Femur (tissue), 1 donor: ENCODE measurements at places on chromosomes 7 and 10.
A peak's percentile ranks its signal among the peaks of the same experiment; 100 is the strongest.

DNA sequence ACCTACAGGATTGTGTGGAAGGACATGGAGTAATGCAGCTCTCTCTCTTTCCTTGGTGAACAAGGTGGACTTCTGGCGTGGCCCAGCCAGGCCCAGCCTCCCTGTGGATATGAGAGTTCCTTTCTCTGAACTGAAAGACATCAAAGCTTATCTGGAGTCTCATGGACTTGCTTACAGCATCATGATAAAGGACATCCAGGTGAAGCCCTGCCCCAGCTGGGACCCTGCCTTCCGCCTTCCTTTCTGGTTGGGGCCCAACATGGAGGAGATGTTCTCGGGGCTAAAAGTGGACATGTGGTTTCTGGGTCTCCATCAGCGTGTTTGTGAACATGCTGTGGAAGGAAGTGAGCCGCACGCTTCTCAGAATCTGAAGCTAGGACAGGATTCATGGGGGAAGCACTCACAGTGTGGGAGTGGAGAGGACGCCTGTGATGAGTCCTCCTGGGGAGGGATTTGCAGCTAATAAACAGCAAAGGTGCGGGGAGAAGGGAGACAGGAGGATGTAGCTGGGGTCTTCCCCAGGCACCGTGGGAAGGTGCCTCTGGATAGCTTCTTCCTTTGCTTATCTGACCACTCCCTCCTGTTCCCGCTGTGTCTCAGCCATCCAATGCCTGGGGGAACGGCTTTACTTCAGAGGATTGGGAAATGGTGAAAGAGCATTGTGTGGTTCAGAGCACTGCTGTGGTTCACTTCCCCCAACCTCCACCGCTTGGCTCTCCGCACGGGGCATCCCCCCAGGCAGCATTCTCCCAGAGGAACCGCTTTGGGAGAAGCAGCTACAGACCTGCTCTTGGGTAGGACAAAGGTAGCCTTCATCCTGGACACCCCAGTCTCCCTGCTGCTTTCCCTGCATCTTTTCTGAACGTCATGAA lies 5.5 kb downstream of the CPA5 start:
- no peak for DNase-seq

- no peak for DNase-seq
Measured at GRCh38 chr10:124688889-124689670, 55.1 kb downstream of the FAM53B start.

GRCh38 chr10:132176623-132177500 lies 9.9 kb upstream of the DPYSL4 start:
- DNase-seq: no peak

- no peak for DNase-seq
Measured at GRCh38 chr10:91552274-91553095, 80.4 kb downstream of the PPP1R3C start.

DNA sequence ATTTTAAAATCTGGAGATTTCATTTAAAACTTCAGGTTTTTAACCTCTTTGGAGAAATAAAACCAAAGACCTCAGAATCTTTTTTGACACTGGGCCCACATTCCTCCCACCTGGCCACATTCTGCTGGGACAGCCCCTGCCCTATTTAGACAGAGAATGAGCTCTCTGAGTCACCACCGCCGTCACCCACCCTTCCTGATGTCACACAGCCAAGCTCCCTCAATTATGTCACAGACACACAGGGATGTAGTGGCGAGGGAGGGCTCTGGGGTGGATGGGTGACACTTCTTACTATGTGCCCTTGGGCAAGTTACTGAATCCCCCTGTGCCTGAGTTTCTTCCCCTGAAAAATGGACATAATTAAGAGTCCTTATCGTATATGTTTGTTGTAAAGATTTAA lies 162.6 kb downstream of the RAB11FIP2 start:
- DNase-seq: no peak

GRCh38 chr7:150866932-150867564 lies 14.7 kb downstream of the AOC1 start:
- no peak for DNase-seq

- DNase-seq: no peak
Measured at GRCh38 chr7:136807598-136807997, 60.9 kb upstream of the CHRM2 start.

DNA sequence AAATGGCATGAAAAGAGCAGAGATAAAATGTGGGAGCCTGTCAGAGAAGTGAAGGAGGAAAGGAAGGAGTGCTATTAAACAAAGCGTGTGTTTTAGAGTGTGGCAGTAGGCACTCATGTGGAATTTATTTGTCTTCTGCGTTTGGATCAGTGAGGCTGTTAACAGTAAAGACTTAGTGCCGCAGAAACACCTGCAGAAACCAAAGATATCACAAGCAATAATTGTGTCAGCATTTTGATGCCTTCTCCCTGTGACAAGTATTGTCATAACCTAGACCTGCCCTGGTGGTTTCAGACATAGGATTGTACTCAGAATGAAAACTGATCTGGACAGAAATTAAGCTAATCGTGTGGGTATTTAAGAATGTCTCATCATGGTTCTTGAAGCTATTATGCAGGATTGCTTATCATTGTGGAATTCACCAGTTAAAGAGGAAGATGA lies 191.0 kb downstream of the CAMK1D start:
- DNase-seq: no peak

DNA sequence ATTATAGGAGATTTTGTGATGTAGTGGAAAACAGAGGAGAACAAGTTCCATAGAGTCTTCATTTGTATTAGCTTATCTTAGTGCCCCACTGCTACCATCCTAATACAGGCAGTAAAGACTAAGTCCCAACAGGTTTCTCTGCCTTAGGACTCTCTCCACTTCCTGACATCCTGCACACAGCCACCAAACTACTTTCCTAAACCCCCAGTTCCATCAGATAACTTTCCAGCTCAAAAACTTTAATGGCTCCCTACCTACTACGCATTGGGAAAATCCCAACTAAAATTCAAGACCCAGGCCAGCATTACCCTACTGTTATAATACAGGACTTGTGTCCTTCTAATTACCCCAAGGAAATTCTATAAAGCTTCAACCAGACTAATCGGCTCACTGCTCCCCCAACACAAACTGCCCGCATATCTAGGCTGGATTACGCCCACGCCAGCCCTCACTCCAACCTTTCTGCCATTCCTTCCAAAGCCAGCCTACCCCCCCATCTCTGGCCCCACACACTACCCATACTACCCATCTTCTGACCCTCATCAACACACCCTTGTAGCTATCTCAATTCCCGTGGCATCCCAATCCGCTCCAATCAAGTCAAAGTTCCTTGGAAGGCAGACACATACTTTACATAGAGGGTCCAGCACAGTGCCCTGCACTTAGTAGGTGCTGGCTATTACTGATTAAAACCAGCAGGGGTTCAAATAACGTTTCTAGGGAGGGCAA lies 1.4 kb downstream of the IDE start:
- no peak for DNase-seq

DNA sequence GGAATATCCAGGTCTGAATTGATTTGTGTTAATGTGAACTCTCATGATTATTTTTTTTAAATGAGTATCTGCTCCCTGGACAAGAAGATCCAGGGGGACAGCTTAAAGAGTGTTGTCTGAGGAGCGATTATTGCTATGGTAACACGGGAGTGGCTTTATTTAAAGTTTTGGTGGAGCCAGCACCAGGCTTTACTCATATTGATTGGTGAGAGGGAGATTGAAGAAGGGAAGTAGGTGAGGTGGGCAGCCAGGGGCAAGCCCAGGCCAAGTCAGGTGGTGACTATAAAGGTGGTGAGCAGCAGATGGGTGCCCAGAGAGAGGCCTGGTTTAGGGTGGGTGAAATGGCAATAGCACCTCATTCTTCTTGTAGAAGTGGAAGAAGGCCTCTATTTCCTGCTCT lies 10.2 kb upstream of the AGR2 start:
- DNase-seq: no peak

- DNase-seq: no peak
Measured at GRCh38 chr10:89309156-89310055, 7.6 kb downstream of the IFIT2 start.

- peak; percentile 65 for DNase-seq
Measured at GRCh38 chr7:2894118-2894940, 50.2 kb upstream of the GNA12 start.

- DNase-seq: no peak
Measured at GRCh38 chr7:155824227-155824886, 12.1 kb upstream of the SHH start.

GRCh38 chr10:130914367-130914766 lies 397.2 kb downstream of the TCERG1L start:
- no peak for DNase-seq

GRCh38 chr10:65571011-65571570 lies 1354.7 kb upstream of the LRRTM3 start:
- DNase-seq: no peak

- no peak for DNase-seq
Measured at GRCh38 chr7:144857463-144857862, 21.6 kb upstream of the TPK1 start.

DNA sequence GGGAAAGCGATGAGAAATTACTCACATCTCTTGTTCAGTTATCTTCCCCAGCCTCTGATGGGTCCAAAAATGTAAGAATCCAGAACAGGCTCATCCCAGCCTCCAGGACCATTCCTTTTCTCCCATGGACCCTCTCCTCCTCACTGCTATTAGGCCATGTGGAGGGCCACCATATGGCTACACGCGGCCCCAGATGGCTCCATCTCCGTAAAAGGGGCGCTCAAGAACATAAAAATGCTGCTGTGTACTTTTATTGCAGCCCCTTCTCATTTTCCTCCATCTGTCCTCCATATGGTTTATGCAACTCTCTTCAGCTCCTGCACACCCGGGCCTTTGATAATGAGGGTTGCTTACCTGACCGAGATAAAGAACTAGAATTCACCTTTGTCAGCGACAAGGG lies 166.2 kb downstream of the RAPGEF5 start:
- no peak for DNase-seq

DNA sequence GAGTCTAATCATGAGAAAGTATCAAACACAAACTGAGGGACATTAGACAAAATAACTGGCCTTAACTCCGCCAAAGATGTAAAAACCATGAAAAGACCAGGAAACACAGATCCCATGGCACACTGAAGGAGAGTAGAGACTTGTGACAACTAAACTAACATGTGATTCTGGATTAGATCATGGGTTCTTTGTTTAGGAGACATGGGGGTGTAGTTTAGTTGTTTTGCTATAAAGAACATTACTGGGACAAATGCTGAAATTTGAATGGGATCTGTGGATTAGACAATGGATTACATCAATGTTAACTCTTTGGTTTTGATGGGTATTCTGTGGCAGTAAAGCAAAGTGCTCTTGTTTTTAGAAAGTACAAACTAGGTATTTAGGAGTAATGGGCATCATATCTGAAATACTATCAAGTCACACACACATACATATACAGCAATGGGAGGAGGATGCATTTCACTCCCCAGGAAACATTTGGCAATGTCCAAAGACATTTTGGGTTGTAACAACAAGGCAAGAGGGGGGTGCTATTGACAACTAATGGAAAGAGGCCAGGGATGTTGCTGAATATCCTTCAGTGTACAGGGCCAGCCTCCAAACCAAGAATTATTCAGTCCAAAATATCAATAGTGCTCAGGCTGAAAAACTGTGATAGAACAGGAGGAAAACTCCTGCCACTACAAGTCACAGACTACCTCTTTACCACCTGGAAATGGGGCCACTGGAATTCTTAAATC lies 32.4 kb downstream of the WAPL start:
- no peak for DNase-seq

- DNase-seq: no peak
Measured at GRCh38 chr7:42549866-42550485, 313.0 kb upstream of the GLI3 start.
